ENCODE measurements at places on chromosomes 7 and 10. TPM values are rescaled to one million over a fixed set of nuclear protein-coding genes. Genes with fewer than 3 reads are reported as not detected.
A peak's percentile ranks its signal among the peaks of the same experiment; 100 is the strongest.

The CALHM1 gene
- not detected for total RNA-seq

The PNLIP gene
- not detected for total RNA-seq

The OIT3 gene
- 0.20 TPM for total RNA-seq

The ITIH2 gene
- total RNA-seq = not detected

The TRIM73 gene
- 3.2 TPM for total RNA-seq

The PNLIPRP3 gene
- not detected for total RNA-seq

The MACROH2A2 gene
- 9.0 TPM for total RNA-seq

The ORC5 gene
- total RNA-seq = 22.0 TPM

The OR2A42 gene
- not detected for total RNA-seq

The MYL10 gene
- total RNA-seq = not detected

The OR9A2 gene
- not detected for total RNA-seq

The HERC4 gene
- 40.9 TPM for total RNA-seq

The PVRIG gene
- total RNA-seq = 6.3 TPM

The CPA2 gene
- total RNA-seq = 2.8 TPM

The MNX1 gene
- not detected for total RNA-seq

The TBC1D12 gene
- total RNA-seq = 36.7 TPM

DNA sequence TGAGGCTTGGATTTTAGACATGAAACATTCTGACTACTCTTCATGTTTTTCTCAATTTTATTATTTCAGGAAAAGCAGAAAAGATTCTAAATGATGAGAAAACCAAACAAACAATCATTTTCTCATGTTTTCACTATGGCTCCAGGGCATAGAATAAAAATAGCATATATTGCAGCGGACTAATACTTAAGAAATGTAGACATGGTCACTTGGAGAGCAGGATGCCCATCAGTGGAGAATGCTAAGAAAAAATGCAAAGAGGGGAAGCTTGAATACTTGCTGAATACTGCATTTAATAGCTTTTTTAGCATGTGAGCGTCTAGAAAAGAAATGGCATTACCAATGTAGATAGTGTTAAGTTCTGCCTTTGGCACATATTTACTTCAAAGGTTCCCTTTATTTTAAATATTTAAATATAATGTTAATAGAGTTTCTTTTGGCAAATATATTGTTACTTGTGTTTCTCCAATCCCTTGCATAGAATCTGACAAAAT is 107.9 kb downstream of the PPP1R17 start:
- H3K27me3 ChIP-seq = no peaks in the 10 kb centered on the region
- no peak for DNase-seq
- H3K4me3 ChIP-seq = no peak overlapping the region
- no peaks in the 10 kb centered on the region for H3K36me3 ChIP-seq

DNA sequence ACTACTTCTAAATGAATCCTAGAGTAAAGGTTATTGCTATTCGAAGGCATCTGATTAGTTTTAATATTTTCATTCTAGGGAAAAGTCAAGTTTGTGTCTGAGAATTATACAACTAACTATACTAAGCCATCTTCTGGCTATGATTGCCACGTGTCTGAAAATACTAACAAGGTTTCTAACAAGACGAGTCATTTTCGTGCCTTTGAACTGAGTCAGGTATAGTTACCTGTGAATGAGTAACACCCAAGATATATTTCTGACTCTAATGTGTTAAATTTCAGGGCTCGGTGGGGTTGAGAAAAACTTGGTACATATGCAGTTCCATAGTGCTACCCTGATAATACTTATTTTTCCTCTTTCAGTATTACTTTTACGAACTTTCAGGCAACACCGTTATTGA is 35.5 kb downstream of the TASOR2 start:
- no peaks in the 10 kb centered on the region for H3K36me3 ChIP-seq
- H3K27ac ChIP-seq = no peak overlapping the region
- no peaks in the 10 kb centered on the region for H3K27me3 ChIP-seq

GRCh38 chr10:5744849-5745248 is 60.2 kb downstream of the TASOR2 start:
- peaks cover 52% of the 10 kb centered on the region for H3K36me3 ChIP-seq
- no peak for DNase-seq
- H3K4me1 ChIP-seq = no peaks in the 10 kb centered on the region

DNA sequence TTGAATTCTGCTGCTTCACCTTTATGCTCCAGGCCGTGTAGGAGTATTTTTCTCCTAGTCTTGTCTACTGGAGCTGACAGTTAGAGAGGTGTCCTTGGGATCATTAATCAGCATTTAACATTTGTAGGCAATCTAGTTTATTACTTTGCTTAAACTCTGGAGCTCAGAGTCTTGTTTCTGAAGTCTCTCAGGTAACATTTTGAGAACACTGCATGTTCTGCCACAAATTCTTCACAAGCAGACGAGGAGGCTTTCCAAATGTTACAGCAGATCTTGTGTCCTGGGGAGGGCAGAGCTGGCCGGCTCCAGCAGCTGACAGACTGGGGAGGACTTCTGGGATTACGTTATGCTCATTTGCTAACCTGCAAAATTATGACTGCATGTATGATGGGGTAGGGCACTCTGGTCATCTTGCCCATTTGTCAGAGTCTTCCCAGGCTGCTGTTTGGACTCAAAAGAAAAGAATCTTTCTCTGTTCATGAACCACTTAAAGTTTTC is 50.5 kb downstream of the GALNT17 start:
- no peak overlapping the region for H3K27ac ChIP-seq
- no peak for DNase-seq
- no peaks in the 10 kb centered on the region for H3K36me3 ChIP-seq
- H3K4me1 ChIP-seq = no peaks in the 10 kb centered on the region
- H3K27me3 ChIP-seq = no peaks in the 10 kb centered on the region

GRCh38 chr10:72329290-72330068 is 25.2 kb downstream of the DNAJB12 start:
- H3K4me1 ChIP-seq = peaks cover 85% of the 10 kb centered on the region
- H3K4me3 ChIP-seq = no peak overlapping the region
- no peak for DNase-seq
- H3K27me3 ChIP-seq = no peaks in the 10 kb centered on the region

- no peak for DNase-seq
- peaks cover 10% of the 10 kb centered on the region for H3K4me1 ChIP-seq
- H3K27me3 ChIP-seq = no peaks in the 10 kb centered on the region
- no peaks in the 10 kb centered on the region for H3K36me3 ChIP-seq
Observed at GRCh38 chr10:96261132-96261531, 10.2 kb downstream of the BLNK start.

DNA sequence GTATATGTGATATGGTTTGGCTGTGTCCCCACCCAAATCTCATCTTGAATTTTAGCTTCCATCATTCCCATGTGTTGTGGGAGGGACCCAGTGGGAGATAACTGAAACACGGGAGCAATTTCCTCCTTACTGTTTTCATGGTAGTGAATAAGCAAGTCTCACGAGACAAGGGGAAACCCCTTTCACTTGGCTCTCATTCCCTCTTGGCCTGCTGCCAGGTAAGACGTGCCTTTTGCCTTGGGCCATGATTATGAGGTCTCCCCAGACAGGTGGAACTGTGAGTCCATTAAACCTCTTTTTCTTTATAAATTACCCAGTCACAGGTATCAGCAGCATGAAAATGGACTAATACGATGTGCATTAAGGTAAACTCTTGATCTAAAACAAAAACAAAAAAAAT is 357.1 kb upstream of the AOAH start:
- no peak overlapping the region for H3K4me3 ChIP-seq
- H3K4me1 ChIP-seq = peaks cover 4% of the 10 kb centered on the region
- H3K27ac ChIP-seq = no peak overlapping the region
- H3K36me3 ChIP-seq = no peaks in the 10 kb centered on the region

GRCh38 chr7:73839743-73840714 is 2.3 kb downstream of the METTL27 start:
- H3K36me3 ChIP-seq = no peaks in the 10 kb centered on the region
- no peak for DNase-seq
- peaks cover 6% of the 10 kb centered on the region for H3K4me1 ChIP-seq

DNA sequence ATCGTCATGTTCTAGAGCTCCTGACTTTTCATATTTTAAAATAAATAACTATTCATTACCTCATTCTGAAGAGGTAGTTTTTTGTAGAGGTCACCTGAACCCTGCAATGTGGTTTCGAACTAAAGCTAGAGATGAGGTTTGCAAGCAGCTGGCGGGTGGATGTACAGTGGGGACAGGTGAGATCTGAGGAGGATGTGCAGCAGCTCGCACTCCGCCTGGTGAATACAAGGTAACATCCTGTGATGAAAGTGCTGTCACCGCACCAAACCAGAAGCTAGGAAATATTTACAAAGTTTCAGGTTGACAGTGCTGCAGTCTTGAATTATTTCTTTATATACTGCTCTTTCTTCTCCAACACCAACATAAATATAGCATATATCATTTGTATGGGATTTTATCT is 26.5 kb downstream of the NDUFB2 start:
- H3K4me1 ChIP-seq = peaks cover 3% of the 10 kb centered on the region
- H3K36me3 ChIP-seq = no peaks in the 10 kb centered on the region
- no peaks in the 10 kb centered on the region for H3K27me3 ChIP-seq
- no peak for DNase-seq
- H3K27ac ChIP-seq = no peak overlapping the region

GRCh38 chr10:129134371-129134770 is 332.7 kb upstream of the MGMT start:
- DNase-seq = no peak
- no peak overlapping the region for H3K4me3 ChIP-seq
- no peak overlapping the region for H3K27ac ChIP-seq
- H3K4me1 ChIP-seq = no peaks in the 10 kb centered on the region
- H3K36me3 ChIP-seq = no peaks in the 10 kb centered on the region

DNA sequence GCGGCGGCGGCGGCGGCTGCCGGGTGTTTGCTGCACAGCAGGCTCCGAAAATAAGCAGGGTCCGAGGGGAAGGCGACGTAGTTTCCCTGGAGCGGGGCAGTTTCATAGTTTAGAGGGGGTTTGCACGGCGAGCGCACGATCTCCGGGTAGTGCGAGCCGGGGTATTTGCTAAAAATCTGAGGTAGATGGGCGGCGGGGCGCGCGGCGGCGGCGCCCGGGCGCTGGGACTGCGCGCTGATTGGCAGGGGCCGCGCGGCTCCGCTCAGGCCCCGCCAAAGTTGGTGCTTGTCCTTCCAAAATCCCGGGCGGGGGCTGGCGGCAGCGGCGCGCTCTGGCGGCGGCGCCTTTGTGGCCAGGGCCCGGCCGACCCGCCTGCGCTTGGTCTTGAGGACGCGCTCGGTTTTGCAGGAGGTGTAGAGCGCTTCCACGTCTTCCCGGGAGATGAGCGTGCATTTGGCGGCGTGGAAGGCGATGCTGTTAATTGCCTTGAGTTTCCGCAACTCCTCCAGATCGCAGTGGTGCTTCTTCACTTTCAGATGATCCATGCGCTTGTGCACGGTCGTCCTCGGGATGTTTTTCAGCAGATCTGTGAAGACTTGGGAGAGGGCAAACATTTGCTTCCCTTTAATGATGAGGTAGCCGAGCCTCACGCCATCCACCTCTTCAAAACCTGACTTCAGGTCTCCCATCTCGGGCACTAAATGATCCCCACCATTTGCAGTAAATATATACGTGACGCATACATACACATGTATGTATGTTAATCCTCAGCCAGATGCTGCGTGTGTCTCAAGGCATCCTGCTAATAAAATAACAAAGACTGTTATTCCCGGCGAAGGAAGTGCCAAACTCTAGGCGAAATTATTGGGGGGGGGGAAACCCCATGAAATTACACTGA is 8.1 kb downstream of the SKIDA1 start:
- H3K36me3 ChIP-seq = no peaks in the 10 kb centered on the region
- H3K27ac ChIP-seq = peak overlapping the region; percentile 18
- DNase-seq = peak; percentile 63
- peak overlapping the region; percentile 53 for H3K4me3 ChIP-seq

- DNase-seq = no peak
- no peaks in the 10 kb centered on the region for H3K36me3 ChIP-seq
- H3K4me3 ChIP-seq = no peak overlapping the region
- H3K27me3 ChIP-seq = no peaks in the 10 kb centered on the region
Observed at GRCh38 chr7:141128931-141129330, 55.1 kb downstream of the TMEM178B start.

DNA sequence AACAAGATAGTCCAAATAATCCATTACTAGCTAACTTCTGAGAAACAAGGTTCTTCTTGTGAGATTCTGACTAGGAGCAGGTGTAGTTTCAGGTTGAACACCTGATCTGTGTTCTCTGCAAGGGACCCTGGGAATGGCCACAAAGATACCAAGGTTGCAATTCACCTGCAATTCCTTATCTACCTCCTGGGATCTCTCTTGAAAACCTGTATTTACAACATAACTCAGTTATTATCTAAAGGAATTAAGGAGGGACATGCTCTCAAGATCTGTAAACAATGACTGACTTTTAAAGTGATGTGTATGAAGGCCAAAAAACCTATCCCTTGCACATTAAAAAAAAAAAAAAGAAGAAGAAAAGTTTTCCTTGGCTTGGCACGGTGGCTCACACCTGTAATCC is 54.8 kb downstream of the ABLIM1 start:
- no peak overlapping the region for H3K4me3 ChIP-seq
- DNase-seq = no peak
- H3K4me1 ChIP-seq = peaks cover 30% of the 10 kb centered on the region
- no peak overlapping the region for H3K27ac ChIP-seq
- peaks cover 5% of the 10 kb centered on the region for H3K36me3 ChIP-seq

- H3K27me3 ChIP-seq = no peaks in the 10 kb centered on the region
- H3K36me3 ChIP-seq = no peaks in the 10 kb centered on the region
- H3K27ac ChIP-seq = no peak overlapping the region
- H3K4me3 ChIP-seq = no peak overlapping the region
- no peaks in the 10 kb centered on the region for H3K4me1 ChIP-seq
Observed at GRCh38 chr10:23362879-23363792, 18.5 kb upstream of the C10orf67 start.

- H3K4me1 ChIP-seq = peaks cover 41% of the 10 kb centered on the region
- no peaks in the 10 kb centered on the region for H3K36me3 ChIP-seq
- DNase-seq = no peak
Observed at GRCh38 chr7:151274936-151275812, 26.7 kb upstream of the SMARCD3 start.

- no peak overlapping the region for H3K4me3 ChIP-seq
- H3K27me3 ChIP-seq = no peaks in the 10 kb centered on the region
- H3K27ac ChIP-seq = no peak overlapping the region
- H3K36me3 ChIP-seq = no peaks in the 10 kb centered on the region
- DNase-seq = no peak
Observed at GRCh38 chr10:50929670-50930069, 44.2 kb upstream of the A1CF start.

DNA sequence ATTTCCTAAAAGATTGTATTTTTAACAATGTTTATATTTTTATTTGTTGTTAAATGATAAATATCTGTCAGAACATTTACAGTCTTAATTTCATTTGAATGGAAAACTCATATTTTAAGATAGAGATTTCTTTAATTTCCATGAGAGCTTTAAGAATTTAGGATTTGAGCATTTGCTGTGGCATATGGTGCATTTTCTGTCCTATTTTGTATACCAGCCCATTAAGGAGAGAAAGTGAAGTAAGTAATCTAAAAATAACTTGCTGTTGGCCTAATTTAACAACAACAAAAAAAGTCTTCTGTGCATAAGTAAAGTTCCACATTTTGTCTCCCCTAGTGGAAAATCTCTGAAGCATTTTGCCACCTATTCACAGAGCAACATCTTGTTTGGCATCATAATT is 190.9 kb upstream of the PPP1R3A start:
- DNase-seq = no peak
- H3K36me3 ChIP-seq = no peaks in the 10 kb centered on the region
- H3K4me1 ChIP-seq = no peaks in the 10 kb centered on the region

- no peaks in the 10 kb centered on the region for H3K4me1 ChIP-seq
- H3K27ac ChIP-seq = no peak overlapping the region
- no peak overlapping the region for H3K4me3 ChIP-seq
- no peaks in the 10 kb centered on the region for H3K36me3 ChIP-seq
Observed at GRCh38 chr7:120442838-120443237, 169.9 kb downstream of the KCND2 start.

GRCh38 chr7:115840702-115841101 is 189.9 kb downstream of the TFEC start:
- H3K4me1 ChIP-seq = no peaks in the 10 kb centered on the region
- H3K27me3 ChIP-seq = no peaks in the 10 kb centered on the region
- H3K27ac ChIP-seq = no peak overlapping the region
- no peak overlapping the region for H3K4me3 ChIP-seq

Measured in upper lobe of left lung (tissue), 6 donors.